ENCODE measurements at places on chromosomes 7 and 10. TPM values are rescaled to one million over a fixed set of nuclear protein-coding genes. Genes with fewer than 3 reads are reported as not detected.

The MOGAT3 gene
- not detected for total RNA-seq

The NEUROG3 gene
- total RNA-seq = not detected

- DNase-seq = no peak
These were observed 50.9 kb downstream of the ANK3 start for GRCh38 chr10:60338786-60339185.

DNA sequence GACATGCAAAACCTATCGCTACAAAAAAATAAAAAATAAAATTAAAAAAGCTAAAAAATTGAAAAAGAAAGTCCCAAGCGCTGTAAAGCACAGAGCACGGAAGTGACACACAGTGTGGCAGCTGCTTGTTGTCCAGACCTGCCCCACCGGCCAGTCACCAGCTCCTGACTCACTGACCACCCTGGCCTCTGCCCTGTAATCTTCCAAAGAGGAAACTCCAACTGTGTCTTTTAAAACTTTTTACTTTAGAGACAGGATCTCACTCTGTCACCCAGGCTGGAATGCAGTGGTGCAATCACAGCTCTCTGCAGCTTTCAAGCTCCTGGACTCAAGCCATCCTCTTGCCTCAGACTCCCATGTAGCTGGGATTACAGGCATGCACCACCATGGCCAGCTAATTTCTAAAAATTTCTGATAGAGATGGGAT is 23.6 kb downstream of the GNA12 start:
- peak; percentile 95 for DNase-seq

GRCh38 chr7:158707610-158708009 is 3.0 kb upstream of the NCAPG2 start:
- DNase-seq = no peak

GRCh38 chr7:133563251-133563650 is 310.4 kb downstream of the EXOC4 start:
- no peak for DNase-seq

Data from sigmoid colon (tissue), 7 donors.